Stimulated activated CD4-positive, alpha-beta T cell treated with anti-CD3 and anti-CD28 coated beads, Interleukin-12 subunit alpha, Interleukin-12 subunit beta, amount 100 ng/mL, for 24 hours (primary cell): ENCODE measurements at places on chromosomes 5 and 9.

GRCh38 chr9:77648234-77649108 is at the start of gene GNA14:
Gene GNA14 (minus strand): TSS chr9:77648322. CDS start chr9:77647793, 529 bp downstream.
- DNase-seq, result peak; percentile 7

GRCh38 chr9:80320480-80320879 is 748.7 kb downstream of the TLE4 start:
- DNase-seq, result no peak

- no peak for DNase-seq
These were observed 254.2 kb upstream of the TRPC7 start for GRCh38 chr5:136619556-136619955.

- DNase-seq, result no peak
These were observed 34.0 kb downstream of the TNFSF15 start for GRCh38 chr9:114771889-114772288.

GRCh38 chr5:87916320-87916719 is 352.3 kb downstream of the TMEM161B start:
- DNase-seq, result no peak

- no peak for DNase-seq
These were observed 359.3 kb upstream of the CDH18 start for GRCh38 chr5:20347334-20347733.

- DNase-seq, result peak; percentile 10
These were observed 34.7 kb downstream of the SHOC1 start for GRCh38 chr9:111759762-111760639.

- DNase-seq, result no peak
These were observed 166.3 kb downstream of the MPDZ start for GRCh38 chr9:13113216-13113615.

GRCh38 chr9:81125446-81126092 is 563.8 kb downstream of the TLE1 start:
- DNase-seq, result no peak

DNA sequence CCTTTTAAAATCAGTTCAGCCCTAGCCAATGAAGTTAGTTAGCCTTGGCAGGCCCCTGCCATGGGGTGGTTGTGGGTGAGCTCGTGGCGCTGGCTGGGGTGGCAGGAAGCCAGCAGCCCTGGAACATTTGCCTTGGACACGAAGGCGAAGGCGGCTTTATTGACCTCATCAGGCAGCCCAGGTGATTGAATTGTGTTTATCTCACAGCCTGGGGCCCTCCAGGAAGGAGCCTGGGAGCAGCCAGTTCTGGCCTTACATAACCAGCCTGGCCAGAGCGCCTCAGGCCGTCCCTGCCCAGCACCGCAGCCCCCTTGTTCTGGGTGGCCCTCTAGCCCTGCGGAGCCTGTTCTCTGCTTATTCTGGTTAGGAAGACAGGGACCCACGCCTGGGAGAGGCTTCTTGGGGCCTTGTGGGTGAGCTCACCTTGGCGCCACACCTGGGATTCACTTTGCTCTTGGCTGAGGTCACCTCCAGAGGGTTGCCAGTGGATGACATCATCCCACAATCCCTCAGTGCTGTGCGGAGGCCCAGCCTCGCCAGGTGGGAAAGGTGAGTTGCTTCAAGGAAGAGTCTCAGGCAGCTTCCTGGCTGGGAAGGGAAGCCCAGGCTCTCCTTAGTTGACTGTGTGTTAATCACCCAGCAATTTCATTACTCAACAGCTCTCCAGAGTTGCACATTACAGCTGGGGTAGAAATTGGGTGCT is 54.4 kb upstream of the RPL26L1 start:
- no peak for DNase-seq

DNA sequence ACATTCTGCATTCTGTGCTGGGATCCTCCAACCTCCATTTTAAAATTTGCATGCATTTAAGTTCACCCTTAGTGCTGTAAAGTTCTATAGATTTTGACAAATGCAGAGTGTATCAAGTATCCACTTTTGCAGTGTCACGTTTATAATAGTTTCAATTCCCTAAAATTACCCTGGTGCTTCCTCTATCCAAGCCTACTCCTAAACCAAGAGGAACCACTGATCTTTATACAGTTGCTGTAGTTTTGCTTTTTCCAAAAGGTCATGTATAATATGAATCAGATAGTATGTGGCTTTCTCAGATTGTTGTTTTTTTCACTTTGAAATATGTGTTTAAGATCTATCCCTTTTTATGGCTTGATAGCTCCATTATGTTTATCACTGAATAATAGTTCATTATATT is 468.4 kb upstream of the CDH6 start:
- no peak for DNase-seq

GRCh38 chr9:21679432-21679831 is 123.0 kb upstream of the MTAP start:
- DNase-seq, result no peak

DNA sequence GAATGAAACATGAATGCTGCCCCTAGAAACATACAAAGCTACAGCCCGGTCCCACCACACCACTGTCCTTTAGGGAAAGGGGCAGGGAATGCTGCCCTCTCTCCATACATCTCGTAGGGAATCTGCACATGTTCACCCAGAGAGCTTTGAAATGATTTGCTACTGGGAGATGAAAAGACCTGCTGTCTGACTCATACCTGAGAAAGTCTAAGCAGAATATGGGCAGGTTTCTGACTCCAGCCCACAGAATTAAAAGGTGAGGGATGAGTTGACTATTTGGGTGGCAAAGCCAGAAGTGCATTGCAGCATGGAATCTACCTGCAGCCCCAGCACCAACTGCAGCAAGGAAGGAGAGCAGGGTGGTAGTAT is 297.9 kb downstream of the TLE1 start:
- DNase-seq, result no peak

GRCh38 chr9:94805585-94805984 is 79.1 kb downstream of the AOPEP start:
- no peak for DNase-seq

- DNase-seq, result no peak
These were observed 40.3 kb upstream of the SLC12A7 start for GRCh38 chr5:1152156-1152555.

DNA sequence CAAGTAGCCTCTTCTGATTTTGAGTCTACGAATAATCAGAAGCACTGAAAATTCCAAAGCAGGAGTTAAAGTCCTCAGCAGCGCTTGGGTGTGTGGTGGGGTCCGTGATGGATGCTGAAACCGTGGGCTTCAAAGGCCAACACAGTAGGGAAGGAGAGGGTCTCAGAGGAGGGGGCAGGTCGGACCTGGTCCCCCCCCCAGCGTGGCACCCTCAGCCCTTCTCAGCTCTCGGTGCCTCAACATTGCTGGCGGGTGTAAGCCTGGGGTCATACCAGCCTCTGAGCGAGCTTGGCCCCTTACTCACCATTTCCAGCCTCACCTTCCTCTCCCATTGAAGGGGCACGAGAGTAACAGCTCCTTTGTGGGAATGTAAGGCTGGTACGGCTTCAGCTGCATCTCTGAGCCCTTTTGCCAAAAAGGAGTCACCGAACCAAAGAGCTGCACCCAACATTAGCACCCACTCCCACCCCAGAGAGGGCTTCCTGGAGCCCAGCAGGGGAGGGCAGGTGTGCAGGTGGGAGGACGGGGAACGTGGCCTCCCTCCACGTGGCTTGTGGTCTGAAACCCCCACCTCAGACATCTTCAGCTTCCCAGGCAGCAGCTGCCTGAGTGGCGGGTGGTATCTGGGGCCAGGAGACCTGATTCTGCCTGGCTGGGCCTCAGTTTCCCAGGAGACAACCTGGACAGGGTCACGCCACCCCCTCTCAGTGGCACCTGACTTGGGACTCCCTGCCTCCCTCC is 6.7 kb upstream of the LCN1 start:
- DNase-seq, result no peak

GRCh38 chr5:161095953-161096352 is 243.9 kb upstream of the ATP10B start:
- no peak for DNase-seq

DNA sequence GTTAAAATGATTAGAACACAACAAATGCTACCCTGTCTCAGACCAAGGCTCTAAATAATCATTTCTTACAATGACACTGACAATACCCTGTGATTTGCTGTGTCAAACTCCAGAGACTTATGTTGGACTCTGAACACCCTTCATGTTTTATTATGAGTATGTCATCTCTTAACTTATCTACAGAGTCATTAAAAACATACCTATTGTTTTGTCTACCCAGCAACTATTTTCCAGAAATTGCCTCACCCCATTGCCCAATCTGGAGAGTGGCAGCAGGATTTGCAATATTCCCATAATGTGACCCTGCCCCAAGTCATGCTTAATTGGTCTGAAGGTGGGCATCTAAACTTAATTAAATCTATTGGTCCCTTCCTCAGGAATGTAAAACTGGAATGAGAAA is 23.0 kb upstream of the KIF2A start:
- DNase-seq, result no peak

GRCh38 chr9:86921151-86921923 is 26.0 kb downstream of the GAS1 start:
- no peak for DNase-seq

GRCh38 chr9:135906291-135907005 is 898 bp downstream of the CAMSAP1 start:
- DNase-seq, result no peak

- DNase-seq, result no peak
These were observed 71.3 kb downstream of the PSAT1 start for GRCh38 chr9:78368236-78368635.

DNA sequence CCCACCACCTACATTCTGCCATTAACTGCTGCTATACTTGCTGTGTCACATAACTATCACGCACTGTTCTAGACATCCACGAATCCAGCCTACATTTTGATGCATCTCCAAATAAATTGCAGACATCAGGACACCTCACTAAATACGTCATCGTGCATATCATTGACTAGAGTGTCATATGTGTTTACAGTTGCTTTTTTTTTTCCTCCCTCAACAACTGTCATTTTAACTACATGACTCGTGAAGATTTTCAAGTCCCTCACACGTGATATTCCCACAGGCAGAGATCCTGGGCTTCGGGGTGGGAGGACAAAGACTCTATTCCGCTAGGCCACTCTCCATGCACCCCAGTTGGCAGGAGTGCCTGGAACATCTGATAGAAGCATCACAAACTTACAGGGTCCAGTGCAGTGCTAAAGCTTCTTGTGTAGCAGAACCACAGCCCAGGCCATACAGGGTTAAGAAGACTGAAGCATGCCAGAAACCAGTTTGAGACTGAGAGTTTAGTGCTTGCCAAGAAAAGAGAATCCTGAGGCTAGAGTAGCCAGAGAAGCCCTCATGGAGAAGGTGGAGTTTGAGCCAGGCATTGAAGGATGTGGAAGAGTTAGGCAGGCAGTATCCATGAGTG is 1.1 kb downstream of the PCYOX1L start:
- DNase-seq, result no peak

GRCh38 chr9:21789541-21790037 is 12.8 kb upstream of the MTAP start:
- no peak for DNase-seq

- DNase-seq, result no peak
These were observed 24.6 kb downstream of the SECISBP2 start for GRCh38 chr9:89342948-89343347.

DNA sequence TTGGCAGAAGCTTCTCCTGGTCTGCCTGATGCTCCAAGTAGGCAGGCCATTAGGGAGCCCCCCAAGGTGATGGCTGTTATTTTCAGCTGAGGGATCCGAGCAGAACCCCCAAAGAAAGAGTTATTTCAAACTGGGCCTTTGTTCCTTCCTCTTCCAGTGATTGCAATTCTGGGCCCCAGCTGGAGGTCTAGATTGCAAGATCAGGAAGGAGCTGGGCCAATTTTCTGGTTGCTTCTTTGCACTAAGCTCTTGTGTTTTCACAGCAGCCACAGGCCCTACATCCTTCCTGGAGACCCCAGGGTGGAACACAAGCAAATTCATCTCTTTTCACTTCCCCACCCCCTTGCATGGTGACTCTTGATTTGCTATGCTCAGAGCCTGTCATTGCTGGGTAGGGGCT is 215.0 kb downstream of the SEMA6A start:
- no peak for DNase-seq

- DNase-seq, result no peak
These were observed 4.1 kb upstream of the CCNG1 start for GRCh38 chr5:163433271-163433670.

DNA sequence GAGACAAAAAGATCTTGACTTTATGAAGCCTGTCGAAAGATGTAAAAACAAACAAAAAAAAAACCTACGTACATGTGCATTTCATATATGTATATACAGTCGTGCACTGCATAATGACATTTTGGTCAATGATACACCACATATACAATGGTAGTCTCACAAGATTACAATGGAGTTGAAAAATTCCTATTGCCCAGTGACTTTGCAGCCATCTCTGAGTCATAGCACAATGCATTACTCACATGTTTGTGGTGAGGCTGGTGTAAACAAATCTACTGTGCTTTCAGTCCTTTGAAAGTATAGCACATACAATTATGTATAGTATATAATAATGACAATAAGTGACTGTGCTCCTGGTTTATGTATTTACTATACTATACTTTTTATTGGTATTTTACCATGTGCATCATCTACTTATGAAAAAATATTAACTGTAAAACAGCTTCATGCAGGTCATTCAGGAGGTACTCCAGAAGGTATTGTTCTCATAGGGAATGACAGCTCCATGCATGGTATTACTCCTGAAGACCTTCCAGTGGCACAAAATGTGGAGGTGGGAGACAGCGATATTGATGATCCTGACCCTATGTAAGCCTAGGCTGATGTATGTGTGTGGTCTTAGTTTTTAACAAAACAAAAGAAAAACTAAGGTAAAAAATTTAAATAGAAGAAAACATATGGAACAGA is 73.7 kb upstream of the FST start:
- no peak for DNase-seq

DNA sequence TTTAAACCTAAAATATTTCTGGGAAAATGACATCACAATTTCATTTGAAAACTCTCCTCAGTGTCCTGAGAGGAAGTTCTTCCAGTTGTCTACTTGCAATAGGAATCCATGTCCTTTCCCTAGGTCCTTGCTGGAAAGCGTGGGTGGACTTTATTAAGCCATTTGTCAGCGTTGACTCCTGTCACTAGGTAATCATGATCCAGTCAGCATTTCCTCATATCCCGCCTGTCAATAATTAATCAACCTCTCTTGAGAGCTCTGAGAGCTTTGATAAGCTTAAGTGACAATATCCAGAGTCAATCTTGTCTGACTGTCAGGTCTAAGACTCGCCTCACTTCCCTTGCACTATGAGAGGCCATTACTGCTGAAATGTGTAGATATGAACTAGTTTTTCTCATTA is 107.2 kb upstream of the SLIT3 start:
- DNase-seq, result no peak
